ENCODE measurements at places on chromosomes 5 and 9. TPM values are rescaled to one million over a fixed set of nuclear protein-coding genes. Genes with fewer than 3 reads are reported as not detected.

- no peak for DNase-seq
Measured at GRCh38 chr5:17090839-17091238, 126.6 kb upstream of the BASP1 start.

- peak; percentile 81 for DNase-seq
Measured at GRCh38 chr9:90925581-90926257, 124.1 kb downstream of the SYK start.

DNA sequence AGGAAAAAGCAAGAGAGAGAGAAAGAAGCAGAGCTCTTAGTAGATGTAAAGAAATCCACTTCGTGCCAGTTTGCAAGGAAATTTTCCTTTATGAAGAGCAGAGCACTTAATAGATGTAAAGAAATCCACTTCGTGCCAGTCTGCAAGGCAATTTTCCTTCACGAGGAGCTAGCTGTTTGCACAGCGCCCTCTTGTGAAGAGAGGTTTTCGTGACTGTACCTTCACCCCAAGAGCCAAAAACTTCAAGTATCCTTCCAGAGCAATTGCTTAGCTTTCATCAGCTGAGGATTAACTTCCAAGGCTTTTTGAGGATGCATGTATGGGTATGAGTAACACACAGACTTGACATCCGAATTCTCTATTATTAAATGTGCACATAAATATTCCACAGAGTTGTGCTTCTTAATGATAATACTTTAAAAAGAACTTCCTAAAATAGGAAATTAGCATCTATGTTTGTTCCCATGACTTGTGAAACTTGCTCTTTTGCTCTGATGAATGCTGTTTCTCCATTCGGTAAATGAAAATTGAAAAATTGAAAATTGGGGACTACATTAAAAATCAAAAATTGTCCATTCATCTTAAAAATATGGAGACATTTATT lies 525.6 kb downstream of the PDE4D start:
- DNase-seq, result peak; percentile 60

DNA sequence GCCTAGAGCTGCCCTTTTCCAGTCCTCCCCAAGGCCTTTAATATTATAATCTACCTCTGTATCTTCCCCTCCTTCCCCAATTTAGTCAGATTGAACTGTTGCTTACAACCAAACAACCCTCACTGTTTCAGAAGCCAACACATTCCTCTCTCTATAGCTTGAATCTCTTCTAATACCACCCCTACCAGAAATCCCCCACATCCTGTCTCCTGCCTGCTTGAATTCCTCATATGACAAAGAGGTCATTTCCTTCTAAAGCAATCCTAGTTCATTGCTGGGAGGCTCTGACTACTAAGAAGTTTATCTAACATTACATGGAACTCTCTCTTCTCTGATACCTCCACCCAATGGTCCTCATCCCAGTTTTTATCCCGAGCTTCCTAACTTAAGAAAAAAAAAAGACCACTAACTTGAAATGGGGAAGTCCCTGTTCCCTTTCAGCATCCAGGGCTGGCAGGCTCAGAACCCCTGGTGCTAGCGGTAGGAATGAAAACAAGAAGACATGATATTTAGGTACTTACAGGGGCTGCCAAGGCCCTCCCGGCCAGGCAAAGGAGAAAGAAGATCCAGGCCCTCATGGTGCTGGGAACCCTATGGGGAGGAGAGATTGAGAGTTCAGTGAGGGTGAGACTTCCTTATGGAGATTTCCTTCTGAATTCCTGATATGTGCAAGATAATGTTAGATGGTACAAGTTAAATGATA lies 11.0 kb downstream of the SPARC start:
- DNase-seq, result peak; percentile 88

GRCh38 chr5:135345956-135346731 lies 52.9 kb downstream of the MACROH2A1 start:
- no peak for DNase-seq

LSM11 gene
- total RNA-seq, result 8.7 TPM

Measured in A172 (cell line).